Upper lobe of right lung (tissue), 1 donor: ENCODE measurements at places on chromosomes 12 and 14. TPM values are rescaled to one million over a fixed set of nuclear protein-coding genes. Genes with fewer than 3 reads are reported as not detected.

RNF10 gene
- 190 TPM for total RNA-seq

EPYC gene
- total RNA-seq: not detected

NR2C1 gene
- 37.0 TPM for total RNA-seq

AKAP5 gene
- total RNA-seq: 3.6 TPM

FAM186B gene
- total RNA-seq: 0.75 TPM

GLIPR1L1 gene
- total RNA-seq: not detected

DNA sequence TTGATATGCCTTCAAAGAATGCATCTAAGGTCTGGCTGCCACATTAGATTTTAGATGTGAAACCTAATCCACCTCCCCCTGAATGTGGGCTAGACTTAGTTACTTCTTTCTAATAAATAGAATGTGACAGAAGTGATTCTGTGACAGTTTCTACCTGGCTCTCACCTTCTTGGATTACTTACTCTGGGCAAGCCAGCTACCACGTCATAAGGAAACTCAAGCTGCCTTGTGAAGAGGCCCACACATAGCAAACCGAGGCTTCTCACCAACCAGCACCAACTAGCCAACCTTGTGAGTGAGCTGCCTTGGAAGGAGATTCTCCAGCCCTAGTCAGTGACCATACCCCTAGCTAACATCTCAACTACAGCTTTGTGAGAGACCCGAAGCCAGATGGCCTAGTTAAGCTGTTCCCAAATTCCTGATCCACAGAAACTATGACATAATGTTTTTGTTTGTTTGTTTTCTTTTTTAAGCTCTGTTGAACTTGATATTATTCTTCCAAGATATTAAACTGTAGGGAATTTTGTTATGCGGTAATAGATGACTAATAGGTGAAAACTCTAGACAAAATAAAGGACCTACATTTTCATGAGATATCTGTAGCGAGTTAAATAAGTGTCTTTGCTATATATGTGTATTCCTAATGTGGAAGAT is 6.2 kb downstream of the GPR19 start:
- DNase-seq: no peak
- H3K4me3 ChIP-seq: no peak overlapping the region
- no peaks in the 10 kb centered on the region for H3K27me3 ChIP-seq
- no peaks in the 10 kb centered on the region for H3K4me1 ChIP-seq

DNA sequence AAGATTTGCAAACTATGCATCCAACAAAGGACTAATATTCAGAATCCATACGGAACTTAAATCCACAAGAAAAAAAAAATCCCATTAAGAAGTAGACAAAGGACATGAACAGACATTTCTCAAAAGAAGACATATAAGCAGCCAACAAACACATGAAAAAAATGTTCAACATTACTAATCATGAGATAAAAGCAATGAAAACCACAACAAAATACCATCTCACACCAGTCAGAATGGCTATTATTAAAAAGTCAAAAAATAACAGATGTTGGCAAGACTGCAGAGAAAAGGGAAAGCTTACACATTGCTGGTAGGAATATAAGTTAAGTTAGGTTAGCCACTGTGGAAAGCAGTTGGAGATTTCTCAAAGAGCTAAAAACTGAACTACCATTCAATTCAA is 16.2 kb downstream of the CDK17 start:
- H3K27ac ChIP-seq: no peak overlapping the region
- DNase-seq: no peak
- H3K36me3 ChIP-seq: no peaks in the 10 kb centered on the region

DNA sequence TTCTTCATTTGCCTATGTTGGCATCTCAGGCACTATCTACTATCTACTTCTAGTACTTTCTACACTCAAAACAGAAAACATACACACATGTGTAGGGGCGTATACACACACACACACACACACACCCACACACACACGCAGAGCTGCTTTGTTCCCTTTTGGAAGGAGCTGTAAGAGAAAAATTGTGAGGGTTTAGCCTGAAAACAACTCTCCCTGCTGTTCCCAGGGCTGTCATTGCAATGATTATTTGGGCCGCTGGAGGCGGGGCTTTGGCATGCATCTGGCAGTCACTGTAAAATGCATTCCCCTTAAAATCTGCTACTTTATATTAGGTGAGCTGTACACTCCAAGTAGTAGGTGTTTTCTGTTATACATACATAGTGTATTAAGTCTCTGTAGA is 29.1 kb upstream of the SLC38A2 start:
- no peaks in the 10 kb centered on the region for H3K27me3 ChIP-seq
- H3K27ac ChIP-seq: no peak overlapping the region
- no peaks in the 10 kb centered on the region for H3K36me3 ChIP-seq
- no peak for DNase-seq

- H3K27ac ChIP-seq: no peak overlapping the region
- peak overlapping the region; percentile 37 for H3K4me3 ChIP-seq
- H3K4me1 ChIP-seq: no peaks in the 10 kb centered on the region
- DNase-seq: no peak
Observed at GRCh38 chr14:93787465-93788292, 606 bp downstream of the PRIMA1 start.

- H3K27me3 ChIP-seq: no peaks in the 10 kb centered on the region
- no peak for DNase-seq
- no peak overlapping the region for H3K4me3 ChIP-seq
Observed at GRCh38 chr12:130640901-130641300, 75.2 kb downstream of the RIMBP2 start.

GRCh38 chr14:99566009-99566389 is 38.0 kb downstream of the CCDC85C start:
- H3K4me1 ChIP-seq: peaks cover 47% of the 10 kb centered on the region
- H3K36me3 ChIP-seq: no peaks in the 10 kb centered on the region
- H3K27me3 ChIP-seq: no peaks in the 10 kb centered on the region
- no peak for DNase-seq
- no peak overlapping the region for H3K4me3 ChIP-seq

DNA sequence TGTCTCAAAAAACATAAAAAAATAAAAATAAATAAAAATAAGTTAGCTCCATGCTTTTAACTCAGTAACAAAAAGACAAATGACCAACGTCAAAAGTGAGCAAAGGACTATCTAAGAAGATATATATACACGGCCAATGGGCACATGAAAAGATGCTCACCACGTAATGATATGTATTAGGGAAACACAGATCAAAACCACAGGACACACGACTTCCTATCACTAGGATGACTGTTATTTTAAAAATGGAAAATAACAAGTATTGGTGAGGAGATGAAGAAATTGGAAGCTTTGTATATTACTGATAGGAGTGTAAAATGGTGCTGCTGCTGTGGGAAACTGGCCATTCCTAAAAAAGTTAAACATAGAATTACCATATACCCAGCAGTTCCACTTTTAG is 20.2 kb upstream of the P2RX7 start:
- H3K36me3 ChIP-seq: no peaks in the 10 kb centered on the region
- H3K27me3 ChIP-seq: no peaks in the 10 kb centered on the region
- no peak for DNase-seq
- no peak overlapping the region for H3K4me3 ChIP-seq
- H3K27ac ChIP-seq: no peak overlapping the region
- H3K4me1 ChIP-seq: no peaks in the 10 kb centered on the region

GRCh38 chr14:52840877-52841276 is 49.5 kb upstream of the GNPNAT1 start:
- no peak overlapping the region for H3K27ac ChIP-seq
- no peak overlapping the region for H3K4me3 ChIP-seq
- no peaks in the 10 kb centered on the region for H3K27me3 ChIP-seq
- H3K4me1 ChIP-seq: peaks cover 10% of the 10 kb centered on the region
- DNase-seq: no peak

DNA sequence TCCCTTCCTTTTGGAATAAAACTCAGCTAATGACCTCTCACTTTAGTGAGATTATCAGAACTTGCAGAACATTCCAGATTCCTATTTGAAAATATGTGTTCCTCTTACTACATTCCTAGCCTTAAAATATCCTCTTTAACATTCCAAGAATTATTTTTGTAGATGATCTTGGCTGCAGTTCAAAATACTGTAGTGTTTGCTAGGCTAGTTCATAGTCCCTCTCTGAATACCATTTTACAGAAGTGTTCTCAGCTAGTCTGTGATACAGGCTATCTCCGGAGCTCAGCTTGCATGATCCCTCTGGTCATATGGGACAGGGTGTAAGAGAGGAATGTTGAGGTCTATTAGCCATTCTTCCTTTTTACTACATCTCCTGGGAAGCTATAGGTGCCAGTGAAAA is 17.6 kb upstream of the GPR33 start:
- H3K36me3 ChIP-seq: no peaks in the 10 kb centered on the region
- no peak for DNase-seq

DNA sequence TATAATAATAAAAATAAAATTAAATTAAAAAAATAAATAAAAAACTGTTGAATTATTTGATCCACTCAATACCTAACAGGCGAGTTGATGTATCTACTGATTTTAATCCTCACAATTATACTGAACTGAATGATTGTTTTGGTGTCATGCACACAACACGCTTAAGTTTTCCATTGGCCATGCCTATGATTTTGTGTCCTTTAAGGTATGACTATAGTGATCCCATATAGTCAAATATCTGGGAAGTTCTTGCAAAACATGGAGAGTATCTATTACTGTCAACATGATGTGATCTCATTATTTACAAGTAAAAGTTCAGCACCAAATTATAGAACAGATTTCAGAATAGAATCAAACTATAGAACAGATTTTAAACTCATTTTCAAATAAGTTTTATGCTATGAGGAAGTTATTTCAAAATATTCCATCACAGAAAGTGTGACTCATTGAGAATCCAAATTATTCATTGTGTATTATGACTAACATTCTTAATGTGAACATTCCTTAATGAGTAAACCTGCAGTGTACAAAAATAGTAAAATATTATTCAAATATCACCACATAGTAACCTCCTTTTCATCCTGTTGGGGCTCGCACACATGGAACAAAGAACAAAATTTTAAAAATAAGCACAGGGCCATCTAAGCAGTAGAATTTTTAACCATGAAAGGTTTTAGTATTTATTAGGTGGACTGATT is 190.4 kb downstream of the SLC25A21 start:
- H3K4me1 ChIP-seq: no peaks in the 10 kb centered on the region
- no peak for DNase-seq
- H3K4me3 ChIP-seq: no peak overlapping the region
- H3K27ac ChIP-seq: no peak overlapping the region

GRCh38 chr12:57756406-57757341 is 1.8 kb downstream of the MARCHF9 start:
- peaks cover 28% of the 10 kb centered on the region for H3K4me1 ChIP-seq
- no peak overlapping the region for H3K27ac ChIP-seq
- DNase-seq: peak; percentile 82
- H3K36me3 ChIP-seq: peaks cover 14% of the 10 kb centered on the region
- no peaks in the 10 kb centered on the region for H3K27me3 ChIP-seq

- H3K27ac ChIP-seq: no peak overlapping the region
- H3K4me1 ChIP-seq: no peaks in the 10 kb centered on the region
- peaks cover 8% of the 10 kb centered on the region for H3K36me3 ChIP-seq
- H3K4me3 ChIP-seq: no peak overlapping the region
Observed at GRCh38 chr14:102424520-102424919, 61.8 kb downstream of the TECPR2 start.

GRCh38 chr12:24491968-24492367 is 456.9 kb downstream of the BCAT1 start:
- no peak overlapping the region for H3K4me3 ChIP-seq
- no peaks in the 10 kb centered on the region for H3K27me3 ChIP-seq
- no peak overlapping the region for H3K27ac ChIP-seq
- no peak for DNase-seq
